ENCODE measurements at places on chromosomes 4 and X.
A peak's percentile ranks its signal among the peaks of the same experiment; 100 is the strongest.

GRCh38 chrX:70477734-70478075 is 33.1 kb downstream of the DLG3 start:
- no peak for DNase-seq

DNA sequence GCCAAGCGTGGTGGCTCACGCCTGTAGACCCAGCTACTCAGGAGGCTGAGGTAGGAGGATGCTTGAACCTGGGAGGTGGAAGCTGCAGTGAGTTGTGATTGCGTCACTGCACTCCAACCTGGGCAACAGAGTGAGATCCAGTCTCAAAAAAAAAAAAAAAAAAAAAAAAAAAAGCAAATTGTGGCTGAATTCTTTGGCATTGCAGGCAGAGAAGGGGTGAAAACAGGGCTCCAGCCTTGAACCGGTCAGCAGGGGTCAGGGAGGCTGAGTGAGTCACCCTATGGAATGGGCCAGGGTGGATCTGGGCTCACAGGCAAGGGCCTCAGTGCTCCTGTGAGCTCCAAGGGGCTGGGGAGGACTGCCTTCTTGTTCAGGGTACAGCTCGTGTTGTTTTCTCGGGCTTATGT is 13.2 kb upstream of the FAM3A start:
- DNase-seq = no peak

DNA sequence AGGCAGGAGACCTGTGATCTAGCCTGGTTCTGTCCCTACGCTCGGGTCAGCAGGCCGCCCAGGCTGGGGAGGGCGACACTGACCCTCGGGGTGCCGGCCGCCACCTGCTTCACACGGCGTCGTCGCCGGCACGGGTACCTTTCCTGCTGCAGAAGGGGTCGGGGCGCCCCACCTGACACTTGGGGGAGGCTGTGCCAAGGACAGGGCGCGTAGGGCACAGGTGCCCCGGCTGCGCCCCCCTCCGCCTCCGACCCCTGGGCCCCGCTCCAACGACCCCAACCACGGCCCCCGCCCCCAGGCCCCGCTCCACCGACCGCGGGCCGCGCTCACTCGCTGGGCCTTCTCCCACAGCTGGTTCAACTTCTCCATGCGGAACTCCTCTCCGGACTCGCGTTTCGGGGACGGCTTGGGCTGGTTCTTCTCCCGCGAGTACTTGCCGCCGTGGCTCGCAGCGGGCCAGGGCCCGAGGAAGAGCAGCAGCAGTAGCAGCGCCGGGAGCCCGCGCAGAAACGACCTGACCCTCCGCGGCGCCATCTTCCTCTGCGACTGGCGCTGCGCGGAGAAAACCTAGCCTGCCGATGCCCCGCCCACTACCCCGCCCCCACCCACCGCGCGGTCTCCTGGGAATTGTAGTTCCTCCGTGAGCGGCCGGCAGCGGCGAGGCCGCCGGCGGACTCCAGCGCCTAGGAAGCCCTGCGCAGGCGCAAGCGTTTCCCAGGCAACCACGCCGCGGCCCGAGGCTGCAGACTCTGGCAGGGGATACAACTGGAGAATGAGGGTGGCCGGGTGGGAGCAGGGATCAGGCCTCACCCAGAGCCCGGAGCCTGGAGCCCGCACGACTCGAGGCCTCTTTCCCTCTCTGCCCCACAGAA is at the start of gene LRPAP1:
Gene LRPAP1, minus strand, starts transcription at position 544 of the 872 bp plus-strand sequence. Its CDS starts 10 bp downstream, at position 534.
- peak; percentile 77 for DNase-seq

DNA sequence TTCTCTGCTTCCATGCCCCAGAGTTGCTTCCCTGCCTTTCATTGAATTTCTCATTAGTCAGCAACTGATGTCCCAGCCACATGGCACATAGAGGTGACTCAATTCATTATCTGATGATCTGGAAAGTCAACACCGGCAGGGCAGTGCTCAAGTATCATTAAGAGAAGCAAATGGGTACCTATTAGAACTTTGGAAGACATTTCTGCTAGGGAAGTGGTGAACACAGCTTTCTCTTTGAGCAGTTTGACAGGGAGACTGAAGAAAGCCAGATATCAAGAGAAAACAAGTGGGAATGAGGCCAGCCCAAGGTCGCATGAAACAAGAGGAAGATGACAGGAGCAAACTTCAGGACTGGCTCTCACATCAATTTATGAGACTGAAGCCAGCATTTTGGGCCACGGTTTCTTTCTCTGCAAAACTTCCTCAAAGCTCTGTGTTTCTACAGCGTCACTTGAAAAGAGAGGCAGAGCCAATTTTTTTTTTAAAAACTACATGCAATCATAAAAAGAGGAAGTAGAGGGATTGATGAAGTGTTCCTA is 108.3 kb upstream of the RPS6KA3 start:
- DNase-seq = no peak

DNA sequence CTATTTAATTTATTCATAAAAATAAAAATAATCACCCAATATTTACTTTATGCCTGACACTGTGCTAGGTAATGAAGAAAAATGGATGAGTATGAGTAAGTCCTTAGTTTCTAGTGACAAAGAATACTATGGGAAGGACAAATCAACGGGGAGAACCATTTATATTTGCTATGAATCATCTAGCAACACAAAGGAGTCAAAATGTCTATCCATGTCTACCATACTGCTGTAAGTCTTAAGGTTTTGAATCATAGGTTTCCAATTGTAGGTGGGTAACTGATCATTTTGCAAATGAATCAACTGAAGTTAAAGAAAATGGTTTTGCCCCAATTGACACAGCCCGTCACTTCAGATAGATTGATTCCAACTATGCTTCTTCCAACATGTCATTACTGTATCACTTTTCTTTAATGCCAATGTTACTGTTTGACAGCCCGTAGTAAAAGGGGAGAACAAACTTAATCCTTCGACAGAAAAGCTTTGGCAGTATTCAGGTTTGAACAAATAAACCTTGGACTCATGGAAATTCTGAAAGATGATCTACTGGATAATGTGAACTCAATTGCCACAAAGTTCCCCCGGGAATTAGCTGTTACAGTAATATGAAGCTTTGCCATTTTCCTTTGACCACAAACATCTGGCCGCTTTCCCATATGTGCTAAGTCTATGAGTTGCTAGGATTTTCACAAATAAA is 3.2 kb downstream of the TDO2 start:
- peak; percentile 98 for DNase-seq

DNA sequence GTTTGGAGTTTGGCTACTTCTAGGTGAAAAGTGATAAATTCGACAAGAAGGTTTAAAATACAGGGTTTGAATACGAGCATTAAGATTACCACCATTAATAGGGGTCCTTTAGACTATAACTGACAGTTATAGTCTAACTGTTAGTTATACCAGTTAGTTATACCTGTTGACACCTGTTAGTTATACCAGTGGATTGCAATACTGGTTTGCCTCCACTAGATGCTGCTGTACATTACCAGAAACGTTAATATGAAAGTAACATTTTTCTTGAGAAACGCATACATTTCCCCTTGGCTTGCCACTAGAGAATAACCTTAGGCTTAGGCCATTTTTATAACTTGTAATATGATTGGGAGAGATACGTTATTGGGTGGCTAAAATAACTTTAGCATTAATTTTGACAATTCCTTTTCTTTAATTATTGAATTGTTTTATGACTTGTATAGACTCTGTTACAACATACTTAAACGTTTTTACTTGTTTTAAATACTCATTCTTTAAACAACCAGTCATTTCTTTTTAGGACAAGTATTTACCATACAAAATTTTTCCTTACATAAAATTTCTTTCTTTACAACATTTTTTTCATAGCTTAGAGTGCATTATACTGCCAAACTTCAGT is 911.2 kb downstream of the FSTL5 start:
- no peak for DNase-seq

DNA sequence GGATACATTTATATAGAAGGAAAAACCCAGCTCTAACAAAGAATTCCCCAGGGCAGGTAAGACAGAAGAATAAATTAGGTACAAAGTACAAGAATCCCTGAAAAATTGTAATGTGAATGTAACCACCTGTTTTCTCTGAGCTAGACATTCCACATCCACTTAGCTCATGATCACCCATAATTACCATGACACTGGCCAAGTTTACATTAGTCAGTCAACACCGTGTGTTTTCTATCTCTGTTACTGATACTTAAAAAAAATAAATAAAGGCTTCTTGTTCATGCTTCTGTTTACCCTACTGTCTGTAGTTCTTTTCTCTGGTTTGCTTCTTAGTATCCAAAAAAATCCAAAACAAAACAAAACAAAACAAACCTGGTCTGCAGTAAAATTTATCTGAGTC is 66.0 kb downstream of the CBLL2 start:
- DNase-seq = no peak

DNA sequence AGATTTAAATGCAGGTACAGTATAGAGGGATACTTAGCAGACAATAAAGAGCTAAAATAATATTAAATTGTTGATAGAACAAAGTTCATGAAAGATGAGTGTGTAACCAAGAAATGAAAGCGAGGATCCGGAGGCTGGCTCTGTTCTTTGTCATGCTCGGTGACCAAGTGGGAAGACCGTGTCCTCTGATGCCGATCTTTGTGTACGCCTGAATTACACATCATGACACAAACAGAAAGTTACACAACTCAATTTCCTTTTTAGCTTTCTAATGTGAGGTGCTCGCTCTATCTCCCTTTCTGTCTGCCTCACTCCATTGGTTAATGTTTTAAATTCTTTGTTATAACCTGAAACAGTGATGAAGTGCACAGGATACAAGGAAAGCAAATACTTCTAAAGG is 114.8 kb upstream of the NEIL3 start:
- DNase-seq = no peak
